ENCODE measurements at places on chromosomes 4 and X. TPM values are rescaled to one million over a fixed set of nuclear protein-coding genes. Genes with fewer than 3 reads are reported as not detected.

- no peaks in the 10 kb centered on the region for H3K36me3 ChIP-seq
- no peaks in the 10 kb centered on the region for H3K4me1 ChIP-seq
- H3K27me3 ChIP-seq, result no peaks in the 10 kb centered on the region
- H3K27ac ChIP-seq, result no peak overlapping the region
- DNase-seq, result no peak
Observed at GRCh38 chrX:111874241-111874640, 1.7 kb upstream of the TRPC5OS start.

DNA sequence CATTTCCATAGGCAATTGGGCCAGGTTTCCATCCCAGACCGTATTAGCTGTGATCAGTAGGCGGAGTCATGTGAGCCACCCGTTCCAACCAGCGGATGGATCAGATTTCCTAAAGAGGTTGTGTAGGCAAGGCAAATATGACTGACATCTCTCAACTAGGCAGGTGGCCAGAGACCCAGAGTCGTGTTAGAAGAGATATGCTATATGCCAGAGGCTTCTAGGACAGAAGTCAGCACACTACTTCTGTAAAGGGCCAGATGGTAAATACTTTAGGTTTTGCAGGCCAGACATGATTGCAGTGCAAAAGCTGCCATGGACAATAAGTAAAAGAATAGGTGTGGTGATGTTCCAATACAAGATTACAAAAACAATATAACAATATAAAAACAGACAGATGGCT lies 788.4 kb downstream of the RPA4 start:
- no peaks in the 10 kb centered on the region for H3K36me3 ChIP-seq
- no peak overlapping the region for H3K4me3 ChIP-seq
- no peaks in the 10 kb centered on the region for H3K27me3 ChIP-seq
- H3K27ac ChIP-seq, result no peak overlapping the region
- DNase-seq, result no peak

GRCh38 chr4:122777846-122778673 lies 45.6 kb downstream of the BBS12 start:
- H3K4me3 ChIP-seq, result no peak overlapping the region
- H3K27me3 ChIP-seq, result no peaks in the 10 kb centered on the region
- no peak for DNase-seq
- no peaks in the 10 kb centered on the region for H3K36me3 ChIP-seq
- no peaks in the 10 kb centered on the region for H3K4me1 ChIP-seq

DNA sequence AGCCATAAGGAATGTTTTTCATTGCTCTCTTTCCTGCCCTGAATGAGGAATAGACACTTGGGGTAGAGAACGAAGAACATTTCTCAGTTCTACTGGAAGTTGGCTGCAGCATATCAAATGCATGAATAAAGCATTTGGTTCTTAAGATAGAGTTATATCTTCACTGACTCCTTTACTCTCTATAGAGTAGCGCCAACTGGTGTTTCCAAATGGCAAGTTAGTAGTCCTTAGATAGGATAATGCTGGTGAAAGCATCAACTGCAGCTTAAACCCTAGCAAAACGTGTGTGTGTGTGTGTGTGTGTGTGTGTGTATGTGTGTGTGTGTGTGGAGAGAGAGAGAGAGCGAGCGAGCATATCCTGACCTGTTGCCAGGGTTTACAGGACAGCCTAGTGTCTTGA lies 62.2 kb upstream of the FRMPD4 start:
- no peak overlapping the region for H3K27ac ChIP-seq
- H3K4me3 ChIP-seq, result no peak overlapping the region
- DNase-seq, result no peak

- no peak for DNase-seq
- no peaks in the 10 kb centered on the region for H3K27me3 ChIP-seq
- H3K27ac ChIP-seq, result no peak overlapping the region
- H3K4me3 ChIP-seq, result no peak overlapping the region
Observed at GRCh38 chr4:52164116-52164515, 113.0 kb downstream of the SPATA18 start.

- H3K27me3 ChIP-seq, result no peaks in the 10 kb centered on the region
- H3K4me1 ChIP-seq, result peaks cover 50% of the 10 kb centered on the region
- peak overlapping the region; percentile 99 for H3K27ac ChIP-seq
- peak; percentile 44 for DNase-seq
- no peak overlapping the region for H3K4me3 ChIP-seq
Observed at GRCh38 chrX:56763556-56764152, 34.6 kb downstream of the NBDY start.

DNA sequence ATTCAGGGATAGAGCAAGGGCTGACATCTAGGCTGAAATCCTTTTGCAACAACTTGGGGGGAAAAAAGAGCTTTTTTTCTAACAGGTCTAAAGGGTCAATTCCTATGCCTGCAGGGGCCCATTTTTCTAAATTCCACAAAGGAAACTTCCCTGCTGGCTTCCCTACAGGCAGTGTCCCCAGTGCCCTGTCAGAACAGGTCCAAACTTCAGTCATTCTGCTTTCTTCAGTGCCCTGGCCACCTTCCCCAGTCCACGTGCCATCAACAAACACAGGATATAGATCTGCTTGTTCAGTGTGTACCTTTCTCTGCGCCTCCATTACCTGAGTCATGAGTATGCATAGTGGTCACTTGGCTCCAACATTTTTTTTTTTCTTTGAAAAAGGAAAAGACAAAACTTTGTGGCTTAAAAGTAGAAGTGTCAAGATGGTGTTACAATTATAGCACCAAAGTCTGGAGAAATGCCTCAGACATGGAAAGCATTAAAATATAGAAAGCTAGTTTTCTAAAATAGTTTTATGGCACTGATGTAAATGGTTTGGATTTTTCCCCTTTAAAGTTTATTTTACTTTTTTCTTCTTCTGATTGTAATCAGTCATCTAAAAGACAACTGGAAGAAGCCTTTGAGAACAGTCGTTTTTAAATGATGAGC lies 84.0 kb upstream of the JADE1 start:
- no peaks in the 10 kb centered on the region for H3K27me3 ChIP-seq
- H3K4me3 ChIP-seq, result no peak overlapping the region
- DNase-seq, result no peak
- H3K36me3 ChIP-seq, result no peaks in the 10 kb centered on the region
- no peak overlapping the region for H3K27ac ChIP-seq

DNA sequence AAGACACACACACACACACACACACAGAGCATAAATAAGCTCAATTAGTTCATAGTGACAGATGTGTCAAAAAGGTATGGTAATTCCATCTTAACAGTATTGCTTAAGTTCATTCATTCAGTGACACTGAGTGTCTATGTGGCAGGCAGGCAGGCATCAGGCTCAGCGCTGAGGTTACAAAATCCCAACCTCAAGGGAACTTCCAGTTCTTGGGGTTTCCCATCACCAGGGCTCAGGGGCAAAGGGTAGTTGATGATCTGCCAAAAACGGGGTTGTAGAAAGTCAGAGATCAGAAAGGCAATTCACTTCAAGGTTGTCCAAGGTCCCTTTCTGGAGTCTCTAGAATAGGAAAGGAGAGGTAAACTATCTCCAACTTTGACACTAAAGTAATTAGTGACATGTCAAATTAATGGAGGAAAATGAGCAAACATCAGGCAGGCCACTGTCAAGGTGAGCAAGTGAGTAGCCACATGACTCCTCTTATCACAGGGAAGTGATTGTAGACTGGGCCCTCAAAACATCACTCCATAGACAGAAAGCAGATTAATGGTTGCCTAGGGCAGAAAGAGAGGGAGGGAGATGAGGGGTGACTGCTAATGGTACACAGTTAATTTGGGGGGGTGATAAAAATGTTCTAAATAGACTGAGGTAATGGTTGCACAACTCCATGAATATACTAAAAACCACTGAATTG lies 41.8 kb downstream of the GPC4 start:
- no peaks in the 10 kb centered on the region for H3K27me3 ChIP-seq
- H3K36me3 ChIP-seq, result no peaks in the 10 kb centered on the region
- H3K4me3 ChIP-seq, result no peak overlapping the region
- DNase-seq, result no peak
- peaks cover 3% of the 10 kb centered on the region for H3K4me1 ChIP-seq

GRCh38 chr4:75007891-75008290 lies 75.0 kb downstream of the PARM1 start:
- H3K4me3 ChIP-seq, result no peak overlapping the region
- peaks cover 9% of the 10 kb centered on the region for H3K36me3 ChIP-seq
- H3K27me3 ChIP-seq, result no peaks in the 10 kb centered on the region
- H3K27ac ChIP-seq, result no peak overlapping the region

- H3K27me3 ChIP-seq, result no peaks in the 10 kb centered on the region
- H3K4me1 ChIP-seq, result no peaks in the 10 kb centered on the region
- H3K4me3 ChIP-seq, result no peak overlapping the region
- no peak overlapping the region for H3K27ac ChIP-seq
Observed at GRCh38 chrX:35166023-35166422, 223.4 kb downstream of the FAM47B start.

GRCh38 chr4:141311246-141312204 lies 90.8 kb downstream of the ZNF330 start:
- no peaks in the 10 kb centered on the region for H3K27me3 ChIP-seq
- no peaks in the 10 kb centered on the region for H3K36me3 ChIP-seq
- H3K4me3 ChIP-seq, result no peak overlapping the region

DNA sequence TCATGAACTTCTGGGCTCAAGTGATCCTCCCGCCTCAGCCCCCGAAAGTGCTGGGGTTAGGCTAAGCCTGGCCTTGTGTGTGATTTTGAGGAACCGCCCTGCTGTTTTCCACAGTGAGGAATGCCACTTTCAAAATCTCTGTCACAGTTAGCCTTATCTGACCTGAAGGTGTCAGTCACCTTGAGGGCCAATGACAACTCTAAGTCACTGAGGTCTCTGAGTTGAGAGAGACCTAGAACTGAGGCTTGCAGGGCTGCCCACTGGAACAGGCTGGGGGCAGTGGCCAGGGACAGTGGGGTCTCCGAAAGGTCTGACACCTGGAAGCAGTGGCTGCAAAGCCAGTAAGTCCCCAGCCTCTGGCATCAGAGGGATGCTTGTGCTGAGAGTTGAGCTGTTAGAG lies 6.1 kb downstream of the TADA2B start:
- no peaks in the 10 kb centered on the region for H3K27me3 ChIP-seq
- no peak for DNase-seq
- H3K4me3 ChIP-seq, result no peak overlapping the region
- H3K27ac ChIP-seq, result no peak overlapping the region
- H3K36me3 ChIP-seq, result peaks cover 32% of the 10 kb centered on the region
- peaks cover 42% of the 10 kb centered on the region for H3K4me1 ChIP-seq

DNA sequence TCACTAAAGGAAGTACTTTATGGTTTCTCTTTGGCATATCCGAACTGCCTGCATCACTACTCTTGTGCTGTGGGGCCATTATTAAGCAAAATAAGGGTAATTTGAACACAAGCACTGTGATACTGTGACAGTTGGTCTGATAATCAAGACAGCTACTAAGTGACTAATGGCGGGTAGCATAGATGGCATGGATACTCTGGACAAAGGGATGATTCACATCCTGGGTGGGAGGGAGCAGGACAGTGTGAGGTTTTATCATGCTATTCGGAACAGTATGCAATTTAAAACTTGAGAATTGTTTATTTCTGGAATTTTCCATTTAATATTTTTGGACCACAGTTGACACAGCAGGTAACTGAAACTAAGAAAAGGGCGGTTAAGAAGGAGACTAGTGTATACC lies 52.6 kb upstream of the CITED1 start:
- H3K36me3 ChIP-seq, result no peaks in the 10 kb centered on the region
- no peak overlapping the region for H3K4me3 ChIP-seq
- H3K27me3 ChIP-seq, result no peaks in the 10 kb centered on the region
- no peak for DNase-seq
- no peak overlapping the region for H3K27ac ChIP-seq
- H3K4me1 ChIP-seq, result no peaks in the 10 kb centered on the region

GRCh38 chr4:7312691-7313090 lies 120.4 kb downstream of the SORCS2 start:
- H3K27ac ChIP-seq, result no peak overlapping the region
- no peaks in the 10 kb centered on the region for H3K36me3 ChIP-seq
- DNase-seq, result no peak
- H3K27me3 ChIP-seq, result no peaks in the 10 kb centered on the region
- H3K4me1 ChIP-seq, result no peaks in the 10 kb centered on the region

- no peak overlapping the region for H3K4me3 ChIP-seq
- DNase-seq, result no peak
- no peaks in the 10 kb centered on the region for H3K27me3 ChIP-seq
- H3K27ac ChIP-seq, result no peak overlapping the region
Observed at GRCh38 chr4:173212379-173212778, 43.8 kb downstream of the GALNT7 start.

GRCh38 chr4:174016251-174016650 lies 267.2 kb downstream of the FBXO8 start:
- no peaks in the 10 kb centered on the region for H3K4me1 ChIP-seq
- no peak for DNase-seq
- H3K4me3 ChIP-seq, result no peak overlapping the region
- H3K36me3 ChIP-seq, result no peaks in the 10 kb centered on the region
- no peaks in the 10 kb centered on the region for H3K27me3 ChIP-seq

- no peaks in the 10 kb centered on the region for H3K27me3 ChIP-seq
- H3K27ac ChIP-seq, result no peak overlapping the region
- H3K4me1 ChIP-seq, result no peaks in the 10 kb centered on the region
- no peak for DNase-seq
Observed at GRCh38 chrX:153769865-153770600, 6.0 kb downstream of the PLXNB3 start.

NPY1R gene
- not detected for total RNA-seq

PPP2R2C gene
- total RNA-seq, result not detected

CDX4 gene
- not detected for total RNA-seq

TEX13B gene
- total RNA-seq, result not detected

MTNR1A gene
- not detected for total RNA-seq

FAM9B gene
- not detected for total RNA-seq

CXorf49 gene
- not detected for total RNA-seq

TEX11 gene
- total RNA-seq, result not detected

G3BP2 gene
- 154 TPM for total RNA-seq

MAGEA10 gene
- not detected for total RNA-seq

ITIH6 gene
- not detected for total RNA-seq

SHOX gene
- not detected for total RNA-seq

NPY5R gene
- total RNA-seq, result not detected

AR gene
- not detected for total RNA-seq

TECRL gene
- not detected for total RNA-seq

SOD3 gene
- total RNA-seq, result not detected

SH3RF1 gene
- 6.5 TPM for total RNA-seq

ADH1B gene
- not detected for total RNA-seq

FOXR2 gene
- not detected for total RNA-seq

ATP1B4 gene
- total RNA-seq, result not detected
